ENCODE measurements at places on chromosomes 11 and 22. TPM values are rescaled to one million over a fixed set of nuclear protein-coding genes. Genes with fewer than 3 reads are reported as not detected.

Gene MYO7A
- total RNA-seq = 0.63 TPM

Gene EML3
- total RNA-seq = 142 TPM

- peaks cover 13% of the 10 kb centered on the region for H3K36me3 ChIP-seq
- no peak for DNase-seq
- H3K4me3 ChIP-seq = no peak overlapping the region
- H3K27ac ChIP-seq = no peak overlapping the region
- no peaks in the 10 kb centered on the region for H3K27me3 ChIP-seq
- peaks cover 7% of the 10 kb centered on the region for H3K4me1 ChIP-seq
Observed at GRCh38 chr22:26556904-26557303, 33.0 kb downstream of the TPST2 start.

DNA sequence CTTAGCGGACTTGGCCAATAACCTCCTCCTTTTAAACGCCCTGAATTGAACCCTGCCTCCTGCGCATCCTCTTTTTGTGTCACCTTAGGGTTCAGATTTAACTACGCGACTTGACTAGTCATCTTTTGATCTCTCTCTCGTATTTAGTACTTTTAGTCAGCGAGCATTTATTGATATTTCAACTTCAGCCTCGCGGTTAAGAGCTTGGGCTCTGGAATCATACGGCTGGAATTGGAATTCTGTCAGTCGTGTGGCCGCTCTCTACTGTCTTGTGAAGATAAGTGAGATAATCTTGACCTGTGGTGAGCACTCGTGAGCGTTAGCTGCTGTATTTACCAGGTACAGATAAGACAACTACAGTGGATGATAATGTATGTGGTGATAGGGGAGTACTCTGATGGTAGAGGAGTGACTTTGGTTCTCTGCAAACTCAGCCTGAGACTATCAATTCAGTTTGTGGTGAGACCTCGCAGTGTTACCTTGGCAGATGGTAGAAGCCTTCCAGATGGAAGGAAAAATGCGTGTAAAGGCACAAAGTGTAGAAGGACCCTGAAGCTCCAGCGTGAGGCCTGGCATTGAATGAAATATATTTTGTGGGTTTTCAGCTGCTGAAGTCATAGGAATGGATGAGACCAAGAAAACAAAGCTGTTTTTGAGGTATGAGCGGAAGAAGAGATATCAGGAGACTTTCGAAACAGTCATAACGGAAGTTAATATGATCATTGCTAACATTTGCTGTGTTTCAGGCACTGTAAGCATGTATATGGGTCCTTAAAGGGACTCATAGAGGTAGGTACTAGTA lies 682 bp downstream of the ATM start:
- H3K27ac ChIP-seq = peak overlapping the region; percentile 99
- no peaks in the 10 kb centered on the region for H3K27me3 ChIP-seq
- peaks cover 22% of the 10 kb centered on the region for H3K4me1 ChIP-seq
- DNase-seq = peak; percentile 23
- peaks cover 21% of the 10 kb centered on the region for H3K36me3 ChIP-seq

DNA sequence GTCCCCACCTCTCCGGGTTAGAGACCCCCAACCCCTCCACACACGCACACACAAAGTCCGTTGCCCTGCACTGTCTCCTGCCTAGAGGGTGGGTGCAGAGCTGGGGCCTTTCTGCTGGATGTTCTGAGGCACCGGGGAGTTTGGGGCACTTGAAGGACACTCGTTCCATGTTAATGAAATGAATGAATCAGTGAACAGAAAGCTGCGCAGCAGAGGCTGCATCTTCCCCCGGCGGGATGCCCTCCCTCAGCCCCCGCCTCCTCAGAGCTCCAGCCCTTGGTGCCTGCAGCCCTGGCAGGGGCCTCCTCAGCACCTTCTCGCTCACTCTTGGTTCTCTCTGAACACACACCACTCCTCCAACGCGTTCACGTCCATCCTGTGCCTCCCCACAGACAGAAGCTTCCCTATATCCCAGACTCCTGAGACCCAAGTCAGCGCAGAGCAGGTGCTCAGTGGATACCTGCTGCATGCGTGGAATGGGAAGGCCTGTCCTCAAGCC lies 611.9 kb downstream of the TBC1D22A start:
- no peaks in the 10 kb centered on the region for H3K36me3 ChIP-seq
- H3K27me3 ChIP-seq = no peaks in the 10 kb centered on the region
- DNase-seq = no peak
- no peaks in the 10 kb centered on the region for H3K4me1 ChIP-seq
- H3K4me3 ChIP-seq = no peak overlapping the region

DNA sequence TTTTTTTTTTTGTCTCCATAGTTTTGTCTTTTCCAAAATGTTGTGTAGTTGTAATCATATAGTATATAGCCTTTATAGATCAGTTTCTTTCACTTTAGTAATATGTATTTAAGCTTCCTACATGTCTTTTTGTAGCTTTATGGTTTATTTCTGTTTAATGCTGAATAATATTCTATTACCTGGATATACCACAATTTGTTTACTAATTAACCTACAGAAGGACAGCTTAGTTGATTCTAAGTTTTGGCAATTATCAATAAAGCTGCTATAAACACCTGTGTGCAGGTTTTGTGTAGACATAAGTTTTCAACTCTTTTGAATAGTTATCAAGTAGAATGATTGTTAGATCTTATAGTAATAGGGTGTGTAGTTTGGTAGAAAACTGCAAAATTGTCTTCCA lies 130.3 kb upstream of the CARD18 start:
- no peaks in the 10 kb centered on the region for H3K4me1 ChIP-seq
- H3K27ac ChIP-seq = no peak overlapping the region
- H3K4me3 ChIP-seq = no peak overlapping the region
- H3K36me3 ChIP-seq = no peaks in the 10 kb centered on the region
- DNase-seq = no peak
- H3K27me3 ChIP-seq = no peaks in the 10 kb centered on the region

- peaks cover 4% of the 10 kb centered on the region for H3K4me1 ChIP-seq
- H3K27me3 ChIP-seq = peaks cover 11% of the 10 kb centered on the region
- H3K36me3 ChIP-seq = no peaks in the 10 kb centered on the region
- peak overlapping the region; percentile 28 for H3K4me3 ChIP-seq
Observed at GRCh38 chr11:22192289-22192641, 620 bp upstream of the ANO5 start.

GRCh38 chr22:40633036-40633435 lies 3.5 kb downstream of the MRTFA start:
- no peak overlapping the region for H3K4me3 ChIP-seq
- no peaks in the 10 kb centered on the region for H3K36me3 ChIP-seq
- no peak for DNase-seq
- H3K27ac ChIP-seq = no peak overlapping the region
- H3K4me1 ChIP-seq = peaks cover 44% of the 10 kb centered on the region
- H3K27me3 ChIP-seq = no peaks in the 10 kb centered on the region

DNA sequence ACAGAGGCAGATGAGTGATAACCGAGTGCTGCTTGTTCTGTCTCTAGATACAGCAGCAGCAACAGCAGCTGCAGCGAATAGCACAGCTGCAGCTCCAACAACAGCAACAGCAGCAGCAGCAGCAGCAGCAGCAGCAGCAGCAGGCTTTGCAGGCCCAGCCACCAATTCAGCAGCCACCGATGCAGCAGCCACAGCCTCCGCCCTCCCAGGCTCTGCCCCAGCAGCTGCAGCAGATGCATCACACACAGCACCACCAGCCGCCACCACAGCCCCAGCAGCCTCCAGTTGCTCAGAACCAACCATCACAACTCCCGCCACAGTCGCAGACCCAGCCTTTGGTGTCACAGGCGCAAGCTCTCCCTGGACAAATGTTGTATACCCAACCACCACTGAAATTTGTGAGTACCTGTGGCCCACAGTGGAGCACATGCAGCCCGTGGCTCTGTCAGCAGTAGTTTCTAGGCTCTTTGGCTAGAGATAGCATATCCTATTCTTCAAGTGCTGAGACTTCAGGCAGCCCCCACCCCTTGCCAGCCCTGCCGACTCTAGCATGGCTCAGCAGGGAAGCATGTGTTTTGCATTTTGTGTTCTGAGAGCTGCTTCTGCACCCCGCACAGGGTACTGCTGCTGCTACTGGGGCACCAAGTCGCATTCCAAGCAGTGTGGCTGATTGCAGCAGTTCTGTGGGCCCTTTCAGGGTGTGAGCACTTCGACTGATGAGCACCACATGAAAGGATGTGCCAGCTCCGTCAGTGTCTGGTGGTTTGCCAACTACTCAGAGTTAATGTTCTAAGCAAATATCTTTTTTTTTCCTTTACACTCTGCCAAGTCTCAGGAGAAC lies 59.2 kb downstream of the MED15 start:
- H3K36me3 ChIP-seq = peaks cover 43% of the 10 kb centered on the region
- peak; percentile 92 for DNase-seq
- peaks cover 92% of the 10 kb centered on the region for H3K4me1 ChIP-seq
- H3K4me3 ChIP-seq = peak overlapping the region; percentile 46
- no peaks in the 10 kb centered on the region for H3K27me3 ChIP-seq

Data from CD4-positive, alpha-beta T cell (primary cell).